WTC11 (cell line): ENCODE measurements at places on chromosomes 13 and 19.
A peak's percentile ranks its signal among the peaks of the same experiment; 100 is the strongest.

DNA sequence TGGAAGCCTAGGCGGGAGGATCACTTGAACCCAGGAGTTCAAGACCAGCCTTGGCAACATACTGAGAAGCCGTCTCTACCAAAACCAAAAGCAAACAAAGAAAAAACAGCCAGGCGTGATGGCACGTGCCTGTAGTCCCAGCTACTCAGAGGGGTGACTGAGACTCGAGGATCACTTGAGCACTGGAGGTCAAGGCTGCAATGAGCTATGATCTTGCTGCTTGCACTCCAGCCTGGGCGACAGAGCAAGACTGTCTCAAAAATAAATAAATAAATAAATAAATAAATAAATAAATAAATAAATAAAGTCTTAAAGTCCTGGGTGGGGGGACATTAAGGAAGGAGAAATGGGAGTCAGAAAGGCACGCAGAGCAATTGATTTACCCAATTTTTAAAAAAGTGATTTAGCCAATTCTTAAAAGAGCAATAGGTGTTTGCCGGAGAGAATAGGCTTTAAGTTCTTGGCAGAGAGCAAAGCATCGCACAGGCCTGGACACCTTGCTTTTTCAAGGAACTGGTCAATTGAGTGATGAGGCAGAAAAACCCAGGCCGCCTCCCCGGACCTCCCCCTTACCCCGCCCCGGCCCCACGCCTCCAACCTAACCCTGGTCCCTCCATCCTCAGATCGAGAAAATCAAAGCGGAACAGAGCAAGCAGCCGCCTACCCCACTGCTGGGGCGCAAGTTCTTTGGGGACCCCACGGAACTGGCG lies 9.5 kb upstream of the SHKBP1 start:
- 0 out of 2 replicates have a peak, but pooled peaks cover 3% of the 10 kb centered on the region for H3K36me3 ChIP-seq
- peak overlapping the region; percentile 64 for H3K4me3 ChIP-seq
- DNase-seq = no peak
- peaks cover 84% of the 10 kb centered on the region for H3K27me3 ChIP-seq

DNA sequence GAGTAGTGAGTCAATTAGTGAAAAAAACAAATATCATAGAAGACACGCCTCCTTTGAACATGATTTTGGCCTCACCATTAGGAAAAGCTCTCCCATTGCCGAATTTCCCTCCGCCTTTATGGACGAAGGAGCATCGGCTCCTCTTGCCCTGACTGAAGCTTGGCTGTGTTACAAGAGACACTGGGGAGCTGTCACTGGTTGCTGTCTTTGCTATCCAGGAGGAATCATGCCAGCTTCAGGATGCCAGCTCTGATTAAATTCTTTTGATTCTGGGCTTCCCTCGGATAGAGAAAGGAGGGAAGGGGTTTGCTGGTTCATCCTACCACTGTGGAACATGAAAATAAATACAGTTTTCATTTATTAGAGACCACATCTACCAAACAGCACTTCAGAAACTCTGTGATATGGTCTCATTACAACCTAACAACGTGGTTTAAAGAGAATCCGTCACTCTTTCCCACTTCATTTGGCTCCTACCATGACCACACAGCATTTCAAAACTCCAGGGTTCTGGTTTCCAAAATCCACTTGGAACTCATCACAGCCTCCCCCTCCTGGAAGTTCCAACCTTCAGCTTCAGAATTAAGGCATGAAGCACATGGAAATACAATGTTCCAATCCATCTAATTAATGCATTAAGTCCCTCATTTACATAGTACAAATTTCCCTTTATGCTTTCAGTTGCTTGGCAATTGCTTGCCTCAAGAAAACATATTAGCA lies 446.0 kb downstream of the EFNB2 start:
- H3K4me3 ChIP-seq = no peak overlapping the region
- H3K27ac ChIP-seq = no peak overlapping the region
- no peak for DNase-seq
- peaks cover 11% of the 10 kb centered on the region for H3K4me1 ChIP-seq
- no peaks in the 10 kb centered on the region for H3K27me3 ChIP-seq
- no peaks in the 10 kb centered on the region for H3K36me3 ChIP-seq

- H3K27ac ChIP-seq = peak overlapping the region; percentile 68
- H3K36me3 ChIP-seq = peaks cover 67% of the 10 kb centered on the region
- H3K4me3 ChIP-seq = peak overlapping the region; percentile 26
- peaks cover 19% of the 10 kb centered on the region for H3K4me1 ChIP-seq
Observed at GRCh38 chr19:12947702-12948611, 2.3 kb downstream of the RAD23A start.

DNA sequence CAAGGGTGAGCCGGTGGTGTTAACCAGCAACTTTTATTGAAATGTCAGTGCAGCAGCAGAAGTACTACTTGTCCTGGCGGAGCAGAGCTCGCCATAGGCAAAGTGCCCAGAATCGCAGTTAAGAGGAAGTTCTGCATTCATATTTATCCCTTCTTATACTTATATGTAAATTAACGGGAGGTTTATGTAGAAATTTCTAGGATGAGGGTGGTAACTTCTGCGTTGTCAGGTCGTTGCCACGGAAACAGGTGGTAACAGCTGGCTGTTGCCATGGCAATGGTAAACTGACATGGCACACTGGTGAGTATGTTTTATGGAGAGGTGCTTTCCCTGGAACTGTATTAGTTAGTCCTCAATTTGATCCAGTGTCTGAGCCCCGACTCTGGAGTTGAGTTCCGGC lies 2494.9 kb upstream of the PCDH20 start:
- peak; percentile 46 for DNase-seq
- H3K4me1 ChIP-seq = no peaks in the 10 kb centered on the region
- H3K27ac ChIP-seq = no peak overlapping the region

GRCh38 chr13:91904597-91904996 lies 506.2 kb downstream of the GPC5 start:
- no peaks in the 10 kb centered on the region for H3K36me3 ChIP-seq
- no peak for DNase-seq
- H3K27me3 ChIP-seq = no peaks in the 10 kb centered on the region
- no peaks in the 10 kb centered on the region for H3K4me1 ChIP-seq
- no peak overlapping the region for H3K27ac ChIP-seq

- no peak overlapping the region for H3K4me3 ChIP-seq
- H3K27ac ChIP-seq = peak overlapping the region; percentile 30; the same call in 1 of the 2 replicates
Observed at GRCh38 chr19:18644196-18645034, 7.6 kb downstream of the KLHL26 start.

- H3K4me3 ChIP-seq = no peak overlapping the region
- H3K27me3 ChIP-seq = no peaks in the 10 kb centered on the region
- H3K4me1 ChIP-seq = no peaks in the 10 kb centered on the region
Observed at GRCh38 chr13:72495681-72496080, 231.7 kb downstream of the MZT1 start.

GRCh38 chr13:29654384-29654783 lies 58.9 kb upstream of the SLC7A1 start:
- H3K4me1 ChIP-seq = no peaks in the 10 kb centered on the region
- no peak overlapping the region for H3K4me3 ChIP-seq
- H3K36me3 ChIP-seq = peaks cover 47% of the 10 kb centered on the region
- no peak overlapping the region for H3K27ac ChIP-seq

DNA sequence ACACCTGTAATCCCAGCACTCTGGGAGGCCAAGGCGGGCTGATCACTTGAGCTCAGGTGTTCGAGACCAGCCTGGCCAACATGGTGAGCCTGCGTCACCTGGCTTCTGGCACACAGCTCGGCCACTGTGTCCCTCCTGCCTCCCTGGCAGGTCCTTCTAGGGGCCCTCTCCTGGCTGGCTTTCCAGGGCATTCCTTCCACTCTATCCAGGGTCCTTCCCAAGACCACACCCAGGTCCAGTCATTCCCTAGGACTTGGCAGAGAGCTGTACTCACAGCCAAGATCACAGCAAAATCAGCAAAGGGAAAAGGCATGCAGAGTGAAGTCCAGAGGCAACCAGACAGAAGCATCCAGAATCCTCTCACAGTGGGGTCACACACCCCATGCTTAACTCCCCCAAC lies 9.7 kb upstream of the HSH2D start:
- peaks cover 10% of the 10 kb centered on the region for H3K27me3 ChIP-seq
- H3K4me1 ChIP-seq = peaks cover 5% of the 10 kb centered on the region
- no peak overlapping the region for H3K27ac ChIP-seq
- no peak for DNase-seq
- no peak overlapping the region for H3K4me3 ChIP-seq
- peaks cover 49% of the 10 kb centered on the region for H3K36me3 ChIP-seq

- no peak overlapping the region for H3K4me3 ChIP-seq
- no peaks in the 10 kb centered on the region for H3K36me3 ChIP-seq
- H3K4me1 ChIP-seq = peaks cover 13% of the 10 kb centered on the region
- H3K27me3 ChIP-seq = no peaks in the 10 kb centered on the region; the same call in 1 of the 2 replicates
- H3K27ac ChIP-seq = no peak overlapping the region
Observed at GRCh38 chr13:42393573-42394360, 121.8 kb downstream of the AKAP11 start.

DNA sequence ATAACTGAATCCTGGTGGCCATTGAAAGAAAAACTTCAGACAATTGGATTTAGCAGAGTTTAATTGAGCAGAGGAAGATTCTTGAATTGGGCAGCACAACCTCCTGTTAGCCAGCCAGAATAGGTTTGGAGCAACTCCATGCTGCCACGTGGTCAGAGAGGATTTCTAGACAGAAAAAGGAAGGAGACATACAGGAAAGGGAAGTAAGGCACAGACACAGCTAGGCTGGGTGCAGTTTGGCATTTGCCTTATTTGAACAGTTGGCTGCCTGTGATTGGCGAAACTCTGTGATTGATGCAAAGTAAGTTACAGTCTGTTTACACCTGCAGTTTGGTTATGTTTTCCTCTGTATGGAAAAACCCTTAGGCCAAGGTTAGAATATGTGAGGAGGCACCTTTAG lies 85.8 kb upstream of the SPATA13 start:
- H3K4me1 ChIP-seq = peaks cover 18% of the 10 kb centered on the region
- no peak for DNase-seq
- H3K27me3 ChIP-seq = no peaks in the 10 kb centered on the region; the same call in 1 of the 2 replicates
- H3K36me3 ChIP-seq = no peaks in the 10 kb centered on the region
- H3K4me3 ChIP-seq = no peak overlapping the region

- no peaks in the 10 kb centered on the region for H3K36me3 ChIP-seq
- DNase-seq = peak; percentile 61
- H3K27me3 ChIP-seq = peaks cover 7% of the 10 kb centered on the region
- peaks cover 56% of the 10 kb centered on the region for H3K4me1 ChIP-seq
- H3K27ac ChIP-seq = peak overlapping the region; percentile 90
Observed at GRCh38 chr13:111632906-111633305, 312.5 kb downstream of the TEX29 start.

- no peak overlapping the region for H3K4me3 ChIP-seq
- no peaks in the 10 kb centered on the region for H3K27me3 ChIP-seq
- no peak overlapping the region for H3K27ac ChIP-seq
- H3K36me3 ChIP-seq = no peaks in the 10 kb centered on the region
- DNase-seq = no peak
- no peaks in the 10 kb centered on the region for H3K4me1 ChIP-seq
Observed at GRCh38 chr13:64936879-64937278, 2293.3 kb downstream of the PCDH9 start.

- H3K4me1 ChIP-seq = no peaks in the 10 kb centered on the region
- no peak overlapping the region for H3K27ac ChIP-seq
- no peaks in the 10 kb centered on the region for H3K27me3 ChIP-seq
- H3K36me3 ChIP-seq = no peaks in the 10 kb centered on the region
- no peak for DNase-seq
Observed at GRCh38 chr13:53408847-53409568, 380.4 kb downstream of the OLFM4 start.
